ENCODE measurements at places on chromosomes 12 and 14. TPM values are rescaled to one million over a fixed set of nuclear protein-coding genes. Genes with fewer than 3 reads are reported as not detected.

The C12orf42 gene
- not detected for total RNA-seq

The MYF5 gene
- not detected for total RNA-seq

The RNU4-1 gene
- under 0.01 TPM for total RNA-seq

The RAB21 gene
- total RNA-seq: 31.1 TPM

The AQP6 gene
- total RNA-seq: 0.37 TPM

All from cardiac ventricle fibroblast (primary cell).